H9 (cell line): ENCODE measurements at places on chromosomes 5 and 9. TPM values are rescaled to one million over a fixed set of nuclear protein-coding genes. Genes with fewer than 3 reads are reported as not detected.

Gene PCAT7
- 4.0 and 4.2 TPM in 2 replicates for total RNA-seq

Gene ADAMTS12
- total RNA-seq: 5.2 and 6.2 TPM in 2 replicates

Gene LNPEP
- total RNA-seq: 3.6 and 4.1 TPM in 2 replicates

Gene XRCC4
- total RNA-seq: 10.8 and 11.4 TPM in 2 replicates

Gene IL3
- total RNA-seq: not detected in 2 replicates
